Prostate gland (tissue), 2 donors: ENCODE measurements at places on chromosomes 2 and 18. TPM values are rescaled to one million over a fixed set of nuclear protein-coding genes. Genes with fewer than 3 reads are reported as not detected.
A peak's percentile ranks its signal among the peaks of the same experiment; 100 is the strongest.

- DNase-seq: no peak
These were observed 113.2 kb downstream of the TSN start for GRCh38 chr2:121868652-121869051.

GRCh38 chr18:75176849-75177248 is 32.1 kb downstream of the PTGR3 start:
- no peak for DNase-seq

GRCh38 chr18:74604774-74605173 is 7.1 kb downstream of the ZNF407 start:
- DNase-seq: no peak

GRCh38 chr18:26710470-26711096 is 154.9 kb downstream of the AQP4 start:
- DNase-seq: no peak

DNA sequence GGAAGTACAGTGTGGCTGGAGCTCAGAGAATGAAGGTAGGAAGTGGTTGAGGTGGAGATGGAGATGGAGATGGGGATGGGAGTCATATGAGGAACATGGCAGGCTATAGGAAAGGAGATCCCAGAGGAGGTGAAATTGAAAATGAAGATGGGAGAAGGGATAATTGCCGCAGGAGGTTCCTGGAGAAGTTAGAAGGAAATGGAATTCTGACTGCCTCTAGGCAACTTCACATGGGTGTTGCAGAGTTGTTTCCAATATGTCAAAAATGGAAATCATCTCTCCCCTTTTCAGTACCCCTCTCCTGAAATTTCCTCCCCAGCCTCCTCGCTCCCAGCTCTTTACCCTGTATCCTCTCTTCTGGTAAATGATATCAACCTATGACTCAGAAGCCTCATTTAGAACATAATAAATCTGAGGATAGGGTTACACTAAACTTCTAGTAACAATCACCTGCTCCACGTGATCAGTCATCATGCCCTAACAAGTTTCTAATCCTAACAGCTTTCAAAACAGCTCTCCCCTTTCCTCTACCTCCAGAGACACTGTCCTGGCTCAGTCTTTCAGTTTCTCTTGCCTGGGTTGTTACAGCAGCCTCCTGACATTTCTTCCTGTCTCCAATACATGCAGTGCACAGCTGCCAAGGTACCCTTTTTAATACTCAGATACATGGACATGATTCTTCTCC is 201.9 kb upstream of the RBMS1 start:
- DNase-seq: peak; percentile 75

GRCh38 chr2:143333847-143334246 is 204.6 kb downstream of the ARHGAP15 start:
- DNase-seq: no peak

DNA sequence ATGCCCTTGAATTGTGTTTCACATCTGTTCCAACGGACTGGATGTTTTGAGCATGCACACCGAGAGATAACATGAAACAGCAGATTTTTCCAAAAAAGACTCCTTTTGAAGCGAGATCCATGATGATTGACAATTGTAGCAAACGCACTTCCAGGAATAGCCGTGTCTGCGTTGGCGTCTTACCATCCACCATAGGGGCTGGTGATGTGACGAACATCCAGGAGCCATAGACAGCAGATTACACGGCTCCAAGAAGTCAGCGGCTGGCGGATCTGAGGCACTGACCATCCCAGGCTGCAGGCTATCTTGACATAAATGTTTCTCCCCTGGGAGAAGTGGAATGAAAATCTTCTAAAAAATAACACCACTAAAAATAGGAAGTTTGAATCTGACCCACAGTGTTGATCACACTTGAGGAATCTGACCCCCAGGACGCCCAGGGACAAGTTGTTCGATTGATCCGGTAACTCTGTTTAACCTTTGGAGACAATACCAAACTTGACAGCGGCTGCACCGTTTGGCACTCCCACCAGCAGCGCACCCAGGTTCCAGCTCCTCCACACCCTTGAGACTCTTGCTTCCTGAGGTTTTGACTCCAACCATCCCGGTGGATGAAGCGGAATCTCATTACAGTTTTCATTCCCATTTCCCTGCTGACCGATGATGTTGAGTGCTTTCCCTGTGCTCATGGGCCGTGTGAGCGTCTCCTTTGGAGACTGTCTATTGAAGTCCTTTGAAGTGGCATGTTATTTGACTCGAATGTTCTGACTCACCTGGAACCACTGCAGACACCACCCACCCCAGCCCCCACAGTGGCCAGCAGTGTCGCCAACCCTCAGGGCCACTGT is 140.0 kb upstream of the GPC1 start:
- no peak for DNase-seq

GRCh38 chr2:158403237-158403636 is 53.3 kb downstream of the CCDC148 start:
- no peak for DNase-seq

- DNase-seq: no peak
These were observed 576 bp downstream of the NYAP2 start for GRCh38 chr2:225400060-225400511.

GRCh38 chr2:191846515-191847476 is at the start of gene CAVIN2:
Gene CAVIN2, minus strand, starts transcription at chr2:191847088. Its CDS starts 163 bp downstream, at chr2:191846925.
- peak; percentile 48 for DNase-seq

GRCh38 chr2:127528487-127528886 is 2.2 kb upstream of the IWS1 start:
- DNase-seq: no peak

GRCh38 chr2:256094-256493 is 7.7 kb downstream of the SH3YL1 start:
- DNase-seq: no peak

- no peak for DNase-seq
These were observed 1316.7 kb downstream of the LRP1B start for GRCh38 chr2:140814141-140814540.

DNA sequence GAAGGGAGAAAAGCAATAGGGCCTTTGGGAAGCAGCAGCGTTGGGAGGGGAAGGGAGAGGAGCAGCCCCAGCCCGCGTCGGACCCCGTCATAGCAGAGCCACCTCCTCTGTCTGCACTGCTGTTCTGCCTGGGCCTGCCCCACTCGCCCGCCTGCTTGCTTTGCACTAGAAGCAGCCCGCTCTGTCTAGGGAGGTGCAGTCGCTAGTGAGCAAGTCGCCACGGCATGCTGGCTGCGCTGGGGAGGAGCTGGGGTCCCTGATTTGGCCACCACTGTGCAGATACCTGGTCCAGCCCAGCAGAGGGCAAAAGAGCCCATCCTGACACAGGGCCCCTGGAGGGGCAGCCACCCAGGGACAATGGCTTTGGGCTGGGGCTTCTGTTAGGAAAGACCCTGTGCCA is 8.0 kb upstream of the TMEM214 start:
- no peak for DNase-seq

DNA sequence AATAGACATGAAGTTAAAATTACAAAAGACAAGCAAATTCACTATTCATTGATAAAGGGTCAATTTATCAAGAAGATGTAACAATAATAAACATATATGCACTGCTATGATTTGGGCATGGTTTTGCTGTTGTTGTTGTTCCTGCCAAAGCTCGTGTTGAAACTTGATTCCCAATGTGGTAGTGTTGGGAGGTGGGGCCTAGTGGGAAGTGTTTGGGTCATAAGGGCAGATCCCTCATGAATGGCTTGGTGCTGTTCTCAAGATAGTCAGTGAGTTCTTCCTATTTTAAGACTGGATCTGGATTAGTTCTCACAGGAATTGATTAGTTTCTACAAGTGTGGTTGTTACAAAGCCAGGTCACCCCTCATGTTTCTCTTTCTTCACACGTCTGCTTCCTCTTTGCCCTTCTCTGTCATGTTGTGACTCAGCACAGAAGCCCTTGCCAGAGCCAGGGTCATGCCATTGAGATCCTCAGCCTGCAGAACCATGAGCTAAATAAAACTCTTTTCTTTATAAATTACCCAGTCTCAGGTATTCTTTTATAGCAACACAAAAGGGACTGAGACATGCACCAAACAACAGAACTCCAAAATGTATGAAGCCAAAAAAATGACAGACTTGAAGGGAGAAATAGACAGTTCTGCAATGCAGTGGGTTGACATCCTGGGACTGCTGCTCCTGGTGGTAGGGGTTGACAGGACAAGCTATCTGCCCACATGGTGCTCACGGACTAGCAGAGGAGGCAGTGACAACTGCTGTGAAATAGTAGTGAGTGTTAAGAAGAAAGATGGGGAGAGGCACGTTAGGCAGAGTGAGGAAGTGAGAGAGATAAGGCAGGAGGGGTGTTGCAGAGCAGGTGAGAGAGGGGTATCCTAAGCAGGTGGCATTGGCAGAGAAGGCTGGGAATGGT is 18.6 kb upstream of the SKA1 start:
- no peak for DNase-seq

DNA sequence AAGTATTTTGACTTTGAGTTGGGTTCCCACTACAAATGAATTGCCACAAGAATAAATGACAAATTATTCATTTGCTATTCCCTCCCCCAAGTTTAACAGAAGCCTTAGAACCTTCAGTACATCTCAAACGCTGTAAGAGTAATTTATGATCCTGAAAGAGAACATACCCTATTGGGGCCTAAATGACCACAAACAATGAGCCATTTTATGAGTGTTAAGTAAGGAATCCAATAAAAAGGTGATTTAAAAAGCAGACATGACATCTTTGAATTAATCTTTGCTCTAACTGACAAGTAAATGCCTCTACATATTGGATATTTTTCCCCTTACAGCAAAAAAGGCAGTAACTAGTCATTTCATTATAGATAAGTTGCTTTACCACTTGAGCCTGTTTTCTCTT is 136.9 kb downstream of the NRXN1 start:
- no peak for DNase-seq

GRCh38 chr2:23587341-23587880 is 202.4 kb downstream of the KLHL29 start:
- no peak for DNase-seq

GRCh38 chr18:63143330-63143771 is 176.2 kb downstream of the BCL2 start:
- DNase-seq: no peak

DNA sequence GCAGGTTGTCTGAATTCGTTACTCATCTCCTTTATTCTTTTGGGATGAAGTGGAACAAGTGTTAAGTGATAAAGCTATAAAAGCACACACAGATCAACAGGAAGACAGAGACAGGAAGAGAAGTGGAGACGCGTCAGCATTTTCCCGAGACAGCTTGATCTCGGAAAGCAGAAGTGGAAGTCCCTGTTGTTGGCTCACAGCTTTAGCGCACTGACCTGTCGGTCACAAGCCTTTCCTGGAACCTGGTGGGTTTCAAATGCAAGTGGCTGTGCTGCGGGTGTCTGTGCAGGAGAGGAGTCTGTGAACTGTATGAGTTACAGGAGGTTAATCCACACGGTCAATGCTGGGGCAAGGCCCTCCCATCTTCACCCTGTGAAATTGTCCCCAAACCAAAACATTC is 116.6 kb upstream of the PELI1 start:
- DNase-seq: peak; percentile 16

- DNase-seq: no peak
These were observed 25.2 kb downstream of the IMPA2 start for GRCh38 chr18:12006488-12006840.

- DNase-seq: no peak
These were observed 71.4 kb upstream of the ITGB6 start for GRCh38 chr2:160271171-160272086.

GRCh38 chr2:217289177-217289906 is 429.5 kb upstream of the TNP1 start:
- no peak for DNase-seq

- no peak for DNase-seq
These were observed 193.8 kb downstream of the CMPK2 start for GRCh38 chr2:6671913-6672312.

DNA sequence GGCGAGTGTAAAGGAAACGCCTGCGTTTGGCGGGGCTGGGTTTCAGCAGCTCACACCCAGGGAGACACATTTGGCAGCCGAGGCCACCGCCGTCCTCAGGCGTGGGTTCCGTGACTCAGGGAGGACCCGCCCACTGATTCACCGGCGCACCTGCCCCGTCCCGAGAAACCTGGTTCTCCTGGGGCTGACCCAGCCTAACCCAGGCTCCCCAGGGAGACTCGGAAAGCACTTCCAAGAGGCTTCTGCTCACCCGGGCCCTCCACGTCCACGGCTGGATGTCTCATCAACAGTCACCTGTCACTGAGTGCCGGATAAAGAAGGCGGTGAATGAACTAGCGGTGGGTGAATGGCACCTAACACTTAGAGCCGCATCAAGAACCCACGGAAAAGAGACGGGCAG is 126.4 kb upstream of the CTDP1 start:
- DNase-seq: no peak

- no peak for DNase-seq
These were observed 1.5 kb downstream of the MFSD6 start for GRCh38 chr2:190409616-190410015.

DNA sequence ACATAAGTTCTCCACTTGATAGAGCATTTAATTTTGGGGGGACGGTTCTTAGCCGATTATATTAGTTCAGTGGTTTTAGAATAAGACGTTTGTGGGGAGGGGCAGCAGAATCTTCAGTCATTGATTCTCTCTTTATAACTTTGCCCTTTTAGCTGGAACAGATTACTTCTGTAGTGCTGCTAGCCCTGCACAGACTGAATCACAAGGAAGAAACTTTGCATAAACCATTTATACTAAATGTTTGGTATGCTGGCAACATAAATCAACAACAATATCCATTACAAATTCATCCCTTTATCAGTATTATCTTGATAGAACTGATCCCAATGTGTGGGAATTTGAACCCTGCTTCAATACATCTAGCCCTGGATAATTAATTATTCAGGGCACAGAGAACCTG is 112.2 kb downstream of the GPD2 start:
- DNase-seq: no peak

DNA sequence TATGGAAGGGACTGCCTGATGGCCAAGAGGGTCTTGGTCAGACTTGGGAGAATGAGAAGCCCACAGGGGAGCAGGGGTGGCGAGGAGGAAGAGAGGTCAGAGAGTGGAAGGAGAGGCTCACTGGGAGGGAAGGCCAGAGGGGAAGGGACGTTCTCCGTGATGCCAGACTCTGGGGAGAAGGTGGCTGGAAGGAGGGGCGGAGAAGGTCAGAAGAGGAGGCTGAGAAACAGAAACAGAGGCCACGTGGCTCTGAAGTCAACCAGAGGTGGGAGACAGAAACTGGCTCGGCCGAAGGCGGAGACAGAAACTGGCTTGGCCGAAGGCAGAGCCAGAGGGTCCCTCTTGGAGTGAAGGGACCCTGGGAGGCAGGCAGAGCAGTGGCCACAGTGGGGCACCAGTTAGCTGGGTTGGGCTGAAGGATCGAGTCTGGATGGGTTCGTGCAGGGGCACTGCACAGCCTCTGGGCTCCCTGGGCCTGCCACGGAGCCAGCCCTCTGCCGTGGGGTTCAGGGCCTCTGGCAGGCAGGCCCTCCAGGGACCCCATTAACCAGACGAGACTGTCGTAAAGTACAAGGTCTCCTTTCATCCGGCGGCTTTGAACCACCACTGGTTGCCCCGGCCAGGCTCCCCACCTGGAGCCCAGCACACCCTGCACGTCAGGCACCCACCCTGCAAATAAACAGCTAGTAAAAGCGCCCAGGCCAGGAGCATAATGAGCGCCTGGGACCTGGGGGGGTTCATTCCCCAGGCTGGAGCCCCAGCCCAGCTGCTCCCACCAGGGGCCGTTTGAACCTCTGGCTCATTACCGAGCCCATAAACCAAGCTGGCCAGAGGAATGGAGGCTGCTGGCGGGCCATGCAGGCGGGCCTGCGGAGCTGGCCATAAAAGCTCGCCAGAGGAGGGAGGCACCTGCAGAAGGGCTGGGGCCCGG is 218.8 kb downstream of the DYSF start:
- DNase-seq: peak; percentile 2

The ZNF513 gene
- 22.0 TPM for total RNA-seq

The TWIST2 gene
- total RNA-seq: 52.9 TPM

The HAAO gene
- 10.3 TPM for total RNA-seq

The SRD5A2 gene
- 8.5 TPM for total RNA-seq

The SCG2 gene
- total RNA-seq: 1.0 TPM

The CYP27A1 gene
- total RNA-seq: 97.7 TPM

The TCF23 gene
- total RNA-seq: not detected

The SLC38A11 gene
- 3.0 TPM for total RNA-seq

The GKN1 gene
- total RNA-seq: not detected
